ENCODE measurements at places on chromosomes 7 and 10.

GRCh38 chr10:18209241-18209640, 69.0 kb downstream of the CACNB2 start:
- DNase-seq, result no peak

- DNase-seq, result no peak
These were observed 236.7 kb upstream of the ETV1 start for GRCh38 chr7:14226126-14226525.

- peak; percentile 44 for DNase-seq
These were observed 6.8 kb upstream of the CSTF2T start for GRCh38 chr10:51706225-51706624.

- peak; percentile 78 for DNase-seq
These were observed 8.3 kb upstream of the SMKR1 start for GRCh38 chr7:129494041-129494440.

DNA sequence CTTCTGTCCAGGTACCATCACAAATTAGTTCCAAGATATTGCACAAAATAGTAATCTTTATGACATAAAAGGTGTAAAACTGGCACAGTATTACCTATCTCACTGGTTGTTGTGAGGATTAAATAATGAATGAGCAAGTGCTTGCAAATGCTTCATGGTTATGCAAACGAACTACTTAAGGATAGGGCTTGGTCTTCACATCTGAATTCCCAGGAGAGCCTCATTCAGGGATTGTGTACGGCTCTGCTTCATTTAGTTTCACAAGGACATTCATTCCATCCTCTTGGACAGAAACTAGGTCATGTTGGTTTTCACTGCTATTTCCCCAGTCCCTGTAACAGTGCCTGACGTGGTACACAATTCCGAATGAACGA, 12.1 kb downstream of the ABCA13 start:
- DNase-seq, result no peak

Measured in fibroblast of skin of left quadriceps (primary cell).